ENCODE measurements at places on chromosomes 16 and 17.

GRCh38 chr16:14629612-14629918 is 495 bp downstream of the PARN start:
- DNase-seq = no peak

- DNase-seq = no peak
These were observed 12.6 kb upstream of the OR1F1 start for GRCh38 chr16:3175157-3176093.

DNA sequence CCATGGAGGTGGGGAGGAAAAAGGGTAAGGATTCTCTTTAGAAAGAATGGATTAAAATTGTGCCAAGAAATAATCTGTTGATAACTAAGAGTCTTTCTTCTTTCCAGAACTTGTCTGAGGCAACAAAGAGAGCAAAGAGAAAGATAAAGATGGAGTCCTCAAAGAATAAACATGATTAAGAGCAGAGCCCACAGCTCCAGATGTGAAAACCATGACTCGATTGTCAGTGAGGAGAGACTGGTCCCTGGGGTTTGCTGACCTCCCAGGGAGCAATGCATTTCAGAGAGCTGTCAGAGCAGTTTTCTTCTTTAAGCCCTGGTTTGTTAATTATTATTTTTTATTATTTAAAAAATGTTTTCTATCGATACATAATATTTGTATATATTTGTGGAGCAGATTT is 74.6 kb downstream of the TMEM100 start:
- no peak for DNase-seq

- no peak for DNase-seq
These were observed 16.3 kb upstream of the SALL1 start for GRCh38 chr16:51167170-51167895.

- no peak for DNase-seq
These were observed 9.8 kb upstream of the SOST start for GRCh38 chr17:43768382-43768781.

DNA sequence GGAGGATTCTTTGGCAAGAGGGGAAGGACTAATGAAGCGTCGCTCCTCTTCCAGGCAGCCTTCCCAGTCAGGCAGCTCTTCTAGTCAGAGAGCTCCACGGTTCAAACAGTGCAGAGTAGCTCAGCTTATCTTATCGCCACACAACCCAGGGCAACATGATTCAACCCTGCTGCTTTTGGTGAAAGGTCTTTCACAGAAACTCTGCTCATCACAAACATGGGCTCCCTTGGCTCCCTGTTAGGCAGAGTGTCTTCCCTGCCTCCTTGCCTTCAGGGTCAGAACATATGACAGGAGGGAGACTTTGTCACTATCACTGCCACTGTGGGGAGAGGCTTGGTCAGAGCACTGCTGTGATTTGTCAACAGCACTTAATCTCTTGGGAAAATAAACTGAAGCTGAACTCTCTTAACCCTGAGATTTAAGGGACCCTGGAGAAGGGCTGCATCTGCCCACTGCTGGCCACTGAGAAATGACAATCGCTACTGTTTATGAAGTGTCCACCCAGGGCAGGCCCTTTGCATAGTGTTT is 6.9 kb upstream of the SLC13A2 start:
- no peak for DNase-seq

- no peak for DNase-seq
These were observed 41.4 kb downstream of the DDX19A start for GRCh38 chr16:70388006-70388680.

- DNase-seq = no peak
These were observed 109.7 kb downstream of the C16orf95 start for GRCh38 chr16:87207509-87207908.

- DNase-seq = no peak
These were observed 36.8 kb upstream of the KCNJ2 start for GRCh38 chr17:70132505-70132904.

DNA sequence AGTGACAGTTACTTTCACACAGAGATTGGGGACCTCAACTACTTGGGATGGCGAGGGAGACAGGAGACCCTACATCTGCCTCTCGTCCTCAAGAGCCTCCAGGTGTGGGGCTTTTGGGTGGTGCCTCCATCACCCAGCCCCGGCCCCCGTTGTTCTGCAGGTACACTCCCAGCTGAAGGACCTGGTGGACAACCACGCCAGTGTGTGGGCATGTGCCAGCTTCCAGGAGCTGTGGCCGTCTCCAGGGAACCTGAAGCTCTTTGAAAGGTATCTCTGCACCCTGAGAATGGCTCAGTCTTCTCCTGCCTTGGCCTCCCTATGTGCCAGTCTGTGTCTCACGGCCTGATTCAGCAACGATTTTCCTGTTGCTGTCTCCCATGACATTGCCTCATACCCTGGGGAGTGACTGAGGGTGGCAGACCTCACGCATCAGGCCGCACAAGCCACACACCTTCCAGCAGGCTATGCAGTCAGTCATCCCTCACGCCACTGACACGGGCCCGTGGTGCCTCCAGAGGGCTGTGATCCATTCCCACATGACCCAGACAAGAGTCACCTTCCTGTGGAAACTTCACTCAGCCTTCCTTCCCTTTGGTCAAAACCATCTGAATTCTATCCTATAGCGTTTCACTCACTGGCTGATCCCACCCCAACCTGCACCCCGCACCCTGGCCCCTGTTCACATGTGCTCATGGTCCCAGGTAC is 3.7 kb downstream of the CCNF start:
- DNase-seq = no peak

- no peak for DNase-seq
These were observed 741 bp downstream of the PLK1 start for GRCh38 chr16:23679274-23679985.

DNA sequence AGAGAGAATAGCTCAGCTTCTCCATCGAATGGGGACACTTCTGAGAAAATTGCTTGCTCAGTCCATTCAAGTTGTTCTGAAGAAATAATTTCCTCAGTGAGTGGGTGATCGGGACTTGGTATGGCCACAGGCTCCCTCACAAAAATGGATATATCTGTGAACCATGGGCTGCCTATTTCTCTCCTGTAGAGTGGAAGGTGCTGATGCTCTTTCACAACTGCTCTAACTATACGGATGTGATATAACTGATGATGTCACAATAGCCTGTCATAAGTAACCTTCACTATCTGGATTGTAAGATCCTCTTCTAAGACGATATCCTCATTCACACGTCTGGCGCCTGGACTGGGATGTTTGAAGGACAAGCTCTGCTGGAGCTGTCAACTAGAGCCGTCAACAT is 4.7 kb upstream of the CCL18 start:
- DNase-seq = no peak

GRCh38 chr16:2663553-2664546 is 18.5 kb upstream of the KCTD5 start:
- no peak for DNase-seq

- DNase-seq = no peak
These were observed 644 bp downstream of the QRICH2 start for GRCh38 chr17:76307299-76307965.

DNA sequence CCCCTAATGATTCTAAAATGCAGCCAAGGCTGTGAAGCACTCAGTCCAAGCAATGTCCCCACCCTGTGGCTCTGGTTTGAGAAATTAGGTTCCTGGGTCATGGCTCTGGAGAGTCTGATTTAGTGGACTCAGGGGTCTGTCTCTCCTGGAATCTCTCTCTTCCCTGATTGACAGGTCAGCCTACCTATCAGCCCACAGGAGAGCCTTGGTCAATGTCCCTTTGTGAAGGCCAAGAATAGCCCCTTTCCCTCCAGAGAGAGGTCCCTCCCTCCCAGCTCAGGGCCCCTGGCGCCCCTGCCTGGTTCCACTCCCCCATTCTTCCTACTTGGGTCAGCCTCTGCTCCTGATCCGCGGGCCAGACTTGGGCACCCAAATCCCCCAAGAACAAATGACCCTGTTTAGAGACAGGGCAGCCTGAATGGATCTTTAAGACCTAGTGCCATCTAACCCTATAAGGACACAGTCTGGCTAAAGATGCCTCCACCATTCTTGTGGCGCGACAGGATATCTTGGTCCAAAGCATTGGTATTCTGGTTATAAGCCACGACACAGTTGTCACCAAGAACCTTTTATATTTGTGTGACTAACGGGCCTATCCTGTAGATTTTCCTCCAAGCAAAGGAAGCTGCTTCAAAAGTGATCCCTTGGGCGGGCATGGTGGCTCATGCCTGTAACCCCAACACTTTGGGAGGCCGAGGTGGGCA is 38.3 kb upstream of the PRSS54 start:
- no peak for DNase-seq

DNA sequence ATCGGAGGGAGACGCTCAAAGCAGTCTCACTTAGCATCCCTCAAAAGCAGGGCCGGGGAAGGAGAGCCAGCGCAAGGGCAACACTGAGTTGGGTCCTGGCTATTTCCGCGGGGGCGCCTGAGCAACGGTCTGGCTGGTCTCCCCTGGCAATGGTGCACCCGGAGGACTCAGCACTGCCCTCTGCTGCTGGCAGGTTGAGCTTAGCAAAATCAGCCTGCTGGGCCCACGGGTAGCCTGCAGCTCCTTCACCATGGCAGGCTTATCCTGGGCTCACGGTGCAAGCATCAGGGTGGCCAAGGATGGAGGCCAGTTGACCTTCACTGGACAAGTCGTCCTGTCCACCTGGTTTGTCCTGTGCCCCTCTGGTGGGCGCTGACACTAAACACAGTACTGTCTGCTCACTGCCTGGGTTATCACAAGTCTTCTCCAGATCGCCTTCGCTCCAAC is 14.4 kb upstream of the ALDH3A1 start:
- peak; percentile 33 for DNase-seq

- no peak for DNase-seq
These were observed 69.2 kb upstream of the DOC2B start for GRCh38 chr17:250487-251300.

DNA sequence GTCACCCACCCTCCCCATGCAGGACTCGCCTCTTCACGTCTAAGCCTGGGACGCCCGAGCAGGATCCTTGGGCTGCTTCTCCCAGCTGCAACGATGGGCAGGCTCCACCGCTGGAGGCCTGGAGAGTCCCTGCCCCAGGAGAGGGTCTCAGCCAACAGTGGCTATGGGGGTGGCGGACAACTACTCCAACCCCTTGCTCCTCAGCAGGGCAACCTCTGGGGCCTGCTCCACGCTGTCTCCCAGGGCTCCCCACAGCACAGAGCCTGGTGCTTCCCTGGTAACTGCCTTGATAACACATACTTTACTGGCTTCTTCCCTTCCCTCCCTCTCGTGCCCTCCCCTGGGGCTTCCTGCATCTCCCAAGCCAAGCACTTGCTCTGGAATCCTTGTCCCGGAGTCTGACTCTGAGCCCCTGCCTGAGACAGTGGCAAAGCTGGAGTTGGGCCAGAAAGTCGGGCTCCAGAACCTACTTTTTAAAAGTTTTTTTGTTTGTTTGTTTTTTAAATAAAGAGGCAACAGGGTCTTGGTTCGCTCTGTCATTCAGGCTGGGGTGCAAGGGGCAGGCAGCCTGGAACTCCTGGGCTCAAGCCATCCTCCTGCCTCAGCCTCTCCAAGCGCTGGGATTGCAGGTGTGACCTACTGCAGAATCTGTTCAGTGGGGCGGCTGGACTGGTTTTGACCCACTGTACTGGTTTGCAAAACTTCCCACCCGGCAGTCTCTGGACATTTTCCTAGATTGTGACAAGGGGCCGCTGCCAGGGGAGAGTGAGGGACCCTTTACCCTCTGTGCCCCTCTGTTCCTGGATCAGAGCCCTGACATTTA is 99.4 kb downstream of the TNFRSF13B start:
- no peak for DNase-seq

DNA sequence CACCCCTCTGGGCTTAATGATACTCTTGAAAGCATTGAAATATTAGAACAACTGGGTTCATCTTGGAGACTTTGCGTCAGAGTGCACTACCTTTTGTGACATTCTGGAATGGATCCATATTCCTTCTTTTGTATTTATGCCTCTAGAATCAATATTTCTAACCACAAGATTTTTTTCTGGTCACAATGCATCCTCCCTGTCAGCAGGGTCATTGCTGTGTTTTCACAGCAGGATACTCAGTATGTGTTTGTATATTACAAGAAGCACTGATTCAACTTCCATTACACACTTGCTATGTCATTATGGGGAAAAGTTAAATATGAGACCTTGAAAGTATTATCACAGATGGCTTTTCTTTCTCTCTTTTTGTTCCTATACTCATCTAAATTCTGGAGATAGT is 370.0 kb downstream of the HS3ST3B1 start:
- DNase-seq = no peak

DNA sequence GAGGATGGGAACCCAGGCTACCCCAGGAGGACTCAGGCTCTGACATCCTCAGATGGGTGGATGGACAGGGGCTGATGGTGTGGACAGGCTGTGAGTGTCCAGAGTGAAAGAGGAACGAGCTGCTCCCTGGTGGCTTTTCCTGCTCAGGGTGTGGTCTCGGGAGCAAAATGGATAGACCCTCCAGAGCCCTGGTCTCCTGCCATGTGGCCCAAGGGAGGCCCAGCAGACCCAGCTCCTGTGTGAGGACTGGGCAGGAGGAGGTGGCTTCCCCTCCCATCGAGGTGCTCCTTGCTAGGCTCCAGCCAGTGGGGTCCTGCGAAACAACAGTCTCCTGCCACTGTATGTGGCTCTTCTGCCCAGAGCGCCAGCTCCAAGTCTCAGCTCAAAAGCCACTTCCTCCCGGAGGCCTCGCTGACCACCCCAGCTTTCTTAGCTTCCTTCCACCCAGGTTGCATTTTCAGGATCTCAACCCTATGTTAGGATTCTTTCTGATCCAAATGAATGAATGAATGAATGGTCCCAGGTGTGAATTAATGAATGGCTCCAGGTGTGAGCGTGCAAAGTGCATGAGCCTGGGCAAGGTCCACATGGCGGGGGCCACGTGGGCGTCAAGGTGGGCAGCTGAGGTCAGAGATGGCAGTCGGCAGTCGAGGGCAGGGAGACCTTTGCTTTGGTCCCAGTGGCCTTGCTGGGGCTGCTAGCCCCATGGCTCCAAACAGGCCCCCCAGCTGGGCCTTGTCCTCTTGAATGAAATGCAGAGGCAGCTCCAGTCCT is 120.3 kb upstream of the CIBAR2 start:
- no peak for DNase-seq

- DNase-seq = no peak
These were observed 532 bp downstream of the ARRB2 start for GRCh38 chr17:4710693-4711634.

GRCh38 chr16:50081428-50082018 is 15.8 kb downstream of the HEATR3 start:
- DNase-seq = no peak

DNA sequence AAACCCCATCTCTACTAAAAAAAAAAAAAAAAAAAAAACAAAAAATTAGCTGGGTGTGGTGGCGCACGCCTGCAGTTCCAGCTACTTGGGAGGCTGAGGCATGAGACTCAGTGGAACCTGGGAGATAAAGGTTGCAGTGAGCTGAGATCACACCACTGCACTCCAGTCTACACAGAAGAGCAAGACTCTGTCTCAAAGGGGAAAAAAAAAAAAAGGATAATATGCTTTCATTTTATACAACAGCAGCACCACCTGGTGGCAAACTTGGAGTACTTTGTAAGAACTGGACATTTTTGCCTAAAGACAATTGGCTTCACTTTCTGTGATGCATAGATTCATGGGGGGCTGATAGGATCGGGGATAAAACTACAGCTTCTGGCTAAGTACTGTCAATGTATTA is 8.5 kb downstream of the CHTF8 start:
- peak; percentile 47 for DNase-seq

Measured in central memory CD8-positive, alpha-beta T cell (primary cell).